Stimulated activated CD4-positive, alpha-beta T cell treated with anti-CD3 and anti-CD28 coated beads, Interleukin-2, amount 100 ng/mL, for 24 hours (primary cell): ENCODE measurements at places on chromosomes 6 and 20.

DNA sequence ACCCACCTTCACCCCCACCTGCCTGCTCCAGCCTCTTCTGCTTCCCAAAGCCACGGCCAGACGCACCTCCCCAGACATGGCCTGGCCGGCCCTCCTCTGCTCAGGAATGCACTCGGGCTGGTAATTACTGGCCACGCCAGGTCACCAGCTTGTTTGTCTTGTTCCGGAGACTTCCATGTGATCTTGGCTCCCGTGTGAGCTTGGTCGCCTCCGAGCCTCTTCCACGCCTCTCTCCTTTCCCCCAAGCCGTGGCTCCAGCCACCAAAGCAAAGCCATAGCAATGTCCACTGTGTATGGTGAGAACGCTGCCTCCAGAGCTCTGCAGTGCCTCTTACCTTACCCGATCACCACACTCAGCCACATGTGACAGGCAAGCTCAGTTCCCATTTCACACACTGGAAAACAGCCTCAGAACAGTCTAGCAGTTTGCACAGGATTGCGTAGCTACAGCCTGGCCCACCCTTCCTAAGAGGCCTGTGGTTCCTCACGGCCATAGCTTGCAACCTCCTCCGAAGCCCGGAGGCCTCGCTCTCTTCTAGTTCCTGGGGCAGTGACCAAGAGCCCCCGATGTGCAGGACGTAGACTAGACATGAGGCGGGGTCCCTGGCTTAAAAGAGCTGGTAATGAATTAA, 48.1 kb upstream of the AFDN start:
- DNase-seq: no peak

GRCh38 chr6:45302832-45303231, 25.3 kb upstream of the RUNX2 start:
- DNase-seq: no peak

- DNase-seq: no peak
Observed at GRCh38 chr6:39758905-39759605, 33.1 kb upstream of the DAAM2 start.

- no peak for DNase-seq
Observed at GRCh38 chr6:43916924-43917877, 147.2 kb downstream of the VEGFA start.

DNA sequence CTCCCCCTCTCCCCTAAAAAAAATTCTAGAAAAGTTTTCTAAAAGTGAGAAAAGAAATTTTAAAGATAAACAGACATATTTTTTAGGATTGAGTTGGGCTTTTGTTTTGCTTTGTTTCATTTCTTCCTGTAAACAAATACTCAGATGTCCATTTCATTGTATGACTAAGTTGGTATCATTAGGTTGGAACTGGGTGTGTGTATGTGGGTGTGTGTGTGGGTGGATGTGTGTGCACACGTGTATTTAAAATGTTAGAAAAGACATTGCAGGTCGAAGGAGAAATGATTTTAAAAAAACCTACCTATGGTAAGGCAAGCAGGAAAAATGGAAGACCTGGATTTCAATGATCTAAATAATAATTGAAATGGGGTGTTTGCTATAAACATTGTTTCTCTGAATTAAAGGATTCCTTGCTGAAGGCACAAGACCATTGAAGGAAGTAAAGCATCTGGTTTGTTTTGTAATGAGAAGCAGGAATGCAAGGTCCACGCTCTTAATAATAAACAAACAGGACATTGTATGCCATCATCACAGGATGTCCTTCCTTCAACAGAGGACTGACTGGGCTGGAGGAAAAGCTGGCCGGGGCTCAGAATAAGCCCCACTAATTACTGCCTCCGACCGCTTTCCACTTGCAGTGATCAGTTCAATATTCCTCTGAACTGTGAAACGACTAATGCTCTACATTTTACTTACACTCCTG, 996 bp upstream of the PRDM1 start:
- no peak for DNase-seq

- DNase-seq: peak; percentile 51
Observed at GRCh38 chr6:34791164-34791700, 651 bp upstream of the BLTP3A start.

DNA sequence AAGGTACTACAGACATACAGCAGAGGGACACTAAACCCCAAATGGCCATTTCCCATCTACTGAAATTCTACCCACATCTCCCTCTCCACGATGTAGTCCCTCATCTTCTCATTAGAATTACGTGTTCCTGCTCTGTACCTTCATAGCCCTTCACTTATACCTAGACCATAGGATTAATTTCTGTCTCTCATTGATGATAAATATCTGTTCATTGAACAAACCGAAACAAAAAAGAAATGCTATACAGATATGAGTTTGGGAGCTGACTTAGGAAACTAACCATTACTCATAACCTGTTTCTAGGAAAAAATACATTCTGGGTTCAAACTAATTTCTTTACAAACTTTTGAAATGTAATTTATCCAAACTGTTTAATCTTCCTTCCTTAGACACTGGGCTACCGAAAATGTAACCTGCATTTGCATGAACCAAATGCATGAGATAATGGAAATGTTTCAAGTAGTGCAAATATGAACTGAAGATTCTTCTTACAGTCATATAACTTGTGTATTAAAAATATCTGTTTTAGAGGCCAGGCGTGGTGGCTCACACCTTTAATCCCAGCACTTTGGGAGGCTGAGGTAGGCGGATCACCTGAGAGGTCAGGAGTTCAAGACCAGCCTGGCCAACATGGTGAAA, 85.3 kb downstream of the GJA10 start:
- no peak for DNase-seq

- peak; percentile 67 for DNase-seq
Observed at GRCh38 chr6:41732591-41733359, 2.6 kb downstream of the TFEB start.

- DNase-seq: no peak
Observed at GRCh38 chr6:39369987-39370386, 47.5 kb upstream of the KCNK16 start.

DNA sequence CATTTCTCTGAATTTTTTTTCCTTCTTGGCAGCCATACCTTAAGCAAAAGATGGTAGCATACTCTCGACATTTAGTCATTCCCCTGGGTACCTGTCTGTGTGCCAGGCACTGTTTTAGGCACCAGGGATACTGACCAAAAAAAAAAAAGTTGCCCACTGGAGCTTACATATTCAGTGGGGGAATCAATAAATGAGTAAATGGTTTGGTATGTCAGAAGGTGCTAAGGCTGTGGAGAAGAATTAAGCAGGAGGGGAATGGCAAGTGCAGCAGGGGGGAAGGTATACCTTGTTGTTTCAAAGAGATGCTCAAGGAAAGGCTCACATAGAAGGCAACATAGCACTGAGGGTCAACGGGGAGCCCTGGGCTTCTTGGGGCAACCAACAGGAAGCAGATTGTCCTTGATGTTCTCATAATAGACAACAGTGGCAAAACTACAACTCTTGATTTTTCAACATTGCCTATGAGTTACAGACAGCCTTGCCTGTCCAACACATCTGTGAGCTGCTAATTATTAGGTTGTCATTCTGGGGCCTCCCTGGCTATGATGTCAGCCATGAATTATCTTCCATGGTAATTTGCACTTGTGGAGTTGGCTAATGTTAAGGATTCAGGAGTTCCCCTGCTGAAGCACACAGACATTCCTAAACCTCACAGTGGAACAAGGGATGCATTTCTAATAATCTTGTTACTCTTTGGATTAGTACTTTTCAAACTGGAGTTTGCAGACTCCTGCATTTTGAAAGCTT, 19.6 kb downstream of the NT5E start:
- DNase-seq: no peak

GRCh38 chr20:20837574-20838021, 125.2 kb upstream of the RALGAPA2 start:
- peak; percentile 62 for DNase-seq

DNA sequence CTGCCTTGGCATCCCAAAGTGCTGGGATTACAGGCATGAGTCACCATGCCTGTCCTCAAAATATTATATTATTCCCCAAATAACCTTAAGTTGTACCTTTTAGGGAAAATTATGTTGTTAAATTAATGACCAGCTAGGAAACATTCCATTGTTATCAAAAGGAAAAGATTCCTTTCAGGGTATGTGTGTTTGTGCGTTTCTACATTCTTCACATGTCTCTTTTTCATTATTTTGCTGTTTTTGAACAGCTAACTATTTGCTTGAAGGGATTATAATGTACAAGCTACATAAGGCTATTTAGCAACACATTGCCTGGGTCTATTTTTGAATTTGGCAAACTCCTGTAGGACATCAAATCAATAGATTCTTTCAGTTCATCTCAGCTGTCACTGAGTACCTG, 57.1 kb downstream of the GJA1 start:
- no peak for DNase-seq

- no peak for DNase-seq
Observed at GRCh38 chr6:53062169-53062539, 3.0 kb upstream of the FBXO9 start.

DNA sequence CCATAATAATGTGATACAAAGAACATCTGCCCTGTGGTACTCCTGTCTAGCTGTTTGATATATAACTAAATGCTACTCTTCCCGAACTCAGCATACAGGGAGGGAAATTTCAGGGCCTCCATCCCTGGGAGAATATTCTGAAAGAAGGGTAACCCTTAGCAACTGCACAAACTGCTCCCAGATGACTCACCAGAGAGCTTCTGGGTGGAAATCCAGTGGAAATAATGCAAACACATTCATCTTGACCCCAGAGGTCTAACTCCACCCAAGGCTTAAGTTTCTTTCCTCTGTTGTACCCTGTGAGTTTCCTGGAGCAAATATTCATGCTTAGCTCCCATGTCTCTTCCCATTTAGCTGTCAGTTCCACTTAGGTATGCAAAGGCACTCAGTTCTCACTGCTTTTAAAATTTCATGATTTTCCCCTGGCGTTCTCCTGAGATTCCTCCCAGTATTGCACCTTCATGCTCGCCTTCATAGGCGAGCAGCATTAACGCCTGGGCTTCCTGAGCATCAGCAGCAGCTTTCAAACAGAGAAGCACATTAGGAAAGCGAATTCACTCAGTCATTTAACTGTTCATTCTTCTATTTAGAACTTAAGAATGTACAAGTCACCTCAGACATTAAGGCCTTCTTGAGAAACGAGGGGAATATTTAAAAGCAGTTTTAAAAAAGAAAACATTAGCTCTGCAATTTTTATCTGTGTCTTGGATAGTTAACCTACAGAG, 43.8 kb upstream of the LAMA4 start:
- DNase-seq: no peak

GRCh38 chr6:7100753-7101081, 7.0 kb upstream of the RREB1 start:
- DNase-seq: no peak

- no peak for DNase-seq
Observed at GRCh38 chr6:154414021-154414813, 57.6 kb upstream of the IPCEF1 start.

DNA sequence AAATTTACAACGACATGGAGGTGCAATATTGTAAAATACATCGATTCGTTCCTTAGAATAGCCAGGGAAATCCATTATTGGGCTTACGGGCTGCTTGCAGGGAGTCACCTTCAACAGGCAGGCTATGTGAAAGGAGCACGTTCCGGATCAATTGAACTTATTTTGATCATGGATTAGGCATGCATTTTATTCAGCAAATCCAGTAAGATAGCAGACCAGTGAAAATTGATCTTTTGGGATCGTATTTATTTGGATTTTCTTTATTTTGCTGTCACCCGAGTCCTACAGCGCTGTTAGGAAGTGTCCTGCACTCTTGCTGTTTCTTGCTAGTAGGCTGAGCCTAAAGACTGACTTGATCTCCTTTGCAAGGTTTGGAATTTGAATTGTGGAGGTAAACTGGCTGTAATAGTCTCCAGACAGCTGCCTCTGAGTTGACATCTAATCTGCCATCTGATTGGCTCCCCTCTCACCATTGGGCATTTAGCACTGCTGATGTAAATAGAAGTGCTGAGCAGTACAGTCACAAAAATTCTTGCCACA, 3.0 kb downstream of the ARID1B start:
- no peak for DNase-seq

- DNase-seq: no peak
Observed at GRCh38 chr20:38143646-38144554, 21.2 kb downstream of the TGM2 start.

- DNase-seq: no peak
Observed at GRCh38 chr20:5061213-5061612, 58.5 kb downstream of the PCNA start.

DNA sequence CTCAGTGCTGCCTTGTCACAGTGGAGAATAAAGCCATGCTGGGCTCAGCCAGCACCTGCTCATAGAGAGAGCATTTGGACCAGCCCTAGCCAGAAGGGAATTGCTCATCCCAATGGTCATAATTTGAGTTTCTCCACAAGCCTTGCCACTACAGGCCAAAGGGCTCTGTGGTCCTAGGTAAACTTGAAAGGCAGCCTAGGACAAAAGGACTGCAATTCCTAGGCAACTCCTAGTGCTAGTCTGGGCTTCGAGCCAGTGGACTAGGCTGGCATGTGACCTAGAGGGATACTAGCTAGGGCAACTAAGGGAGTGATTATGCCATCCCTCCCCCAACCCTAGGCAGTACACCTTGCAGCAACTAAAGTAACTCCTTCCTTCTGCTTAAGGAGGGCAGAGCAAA, 516.2 kb downstream of the BCKDHB start:
- DNase-seq: no peak

DNA sequence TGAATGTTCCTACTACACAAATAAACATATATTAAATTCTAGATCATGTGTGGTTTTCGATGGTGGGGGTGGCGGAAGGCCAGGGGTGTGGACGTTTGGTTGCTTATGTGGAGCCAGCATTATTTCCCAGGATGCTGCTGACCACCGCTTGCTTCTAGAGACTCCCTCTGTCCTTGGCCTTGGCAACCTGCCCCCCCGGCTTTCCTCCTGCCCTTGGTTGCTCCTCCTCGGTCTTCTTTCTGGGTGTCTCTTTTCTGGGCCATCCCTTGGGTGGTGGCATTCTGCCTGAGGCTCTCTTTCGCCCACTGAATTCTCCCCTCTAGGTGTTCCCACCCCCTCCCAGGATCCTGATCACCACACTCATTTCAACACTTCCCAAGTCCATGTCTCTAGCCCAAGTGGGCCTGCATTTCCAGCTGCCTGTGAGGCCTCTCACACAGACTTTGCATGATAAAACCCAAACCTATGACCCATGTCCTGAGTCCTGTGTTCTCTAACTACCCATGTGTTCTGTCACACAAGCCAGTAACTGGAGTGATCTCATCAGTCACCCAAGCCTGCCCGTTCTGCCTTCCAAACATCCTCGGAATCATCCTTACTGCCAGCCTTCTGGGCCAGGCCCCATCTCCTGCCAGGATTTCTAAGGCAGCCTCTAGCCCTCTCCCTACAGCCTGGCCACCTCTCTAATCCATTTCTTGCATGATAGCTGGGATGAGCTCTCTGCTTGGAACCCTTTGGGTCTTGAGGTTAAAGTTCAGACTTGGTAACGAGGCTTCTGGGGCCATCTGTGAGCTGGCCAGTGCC, 71.2 kb downstream of the CDS2 start:
- DNase-seq: no peak

- DNase-seq: no peak
Observed at GRCh38 chr20:6663104-6663503, 104.4 kb upstream of the BMP2 start.

- no peak for DNase-seq
Observed at GRCh38 chr6:87054143-87054833, 40.6 kb downstream of the CGA start.
